Coronary artery (tissue), 2 donors: ENCODE measurements at places on chromosomes 4 and X.

- no peak for DNase-seq
These were observed 12.3 kb upstream of the CLTRN start for GRCh38 chrX:15676886-15677285.

DNA sequence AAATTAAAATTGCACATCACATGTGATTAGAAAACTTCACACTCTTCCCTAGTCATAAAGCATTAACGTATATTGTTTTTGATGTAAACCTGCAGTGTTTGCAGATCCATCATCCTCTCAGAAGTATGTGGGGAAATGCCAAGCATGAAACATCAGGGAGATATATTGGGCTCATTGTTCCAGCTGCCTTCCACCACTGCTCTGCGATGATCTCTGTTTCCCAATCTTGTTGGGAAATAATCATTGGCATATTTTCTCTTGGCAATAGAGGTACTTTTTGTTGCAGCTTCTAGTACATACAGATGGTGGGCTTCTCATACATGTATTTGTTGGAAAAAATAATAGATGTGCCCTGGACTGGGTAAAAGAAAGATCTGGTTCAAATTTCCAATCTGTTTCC is 466.3 kb upstream of the HS3ST1 start:
- no peak for DNase-seq

- DNase-seq = peak; percentile 88
These were observed 89.7 kb downstream of the TMEM131L start for GRCh38 chr4:153555730-153556434.

DNA sequence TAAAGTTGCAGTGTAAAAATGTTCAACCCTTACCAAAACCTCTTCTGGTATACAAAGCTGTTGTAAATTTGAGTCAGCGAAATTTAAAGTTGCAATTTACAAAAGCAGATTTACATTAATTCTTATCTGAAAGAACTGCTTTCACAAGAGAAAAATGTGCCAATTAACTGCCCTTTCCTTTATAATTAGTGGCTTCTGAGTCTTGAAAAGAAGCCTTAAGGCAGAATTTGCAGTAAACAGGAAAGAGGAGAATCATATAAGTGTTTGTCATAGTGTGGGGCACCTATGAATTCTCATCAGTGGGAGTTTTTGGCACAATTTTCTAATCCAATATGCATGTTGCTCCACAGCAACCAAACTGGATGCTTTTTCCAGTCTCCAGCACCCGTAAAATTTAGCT is 125.3 kb upstream of the GABRG1 start:
- DNase-seq = no peak

- no peak for DNase-seq
These were observed 65.1 kb downstream of the LRBA start for GRCh38 chr4:150949943-150950342.

DNA sequence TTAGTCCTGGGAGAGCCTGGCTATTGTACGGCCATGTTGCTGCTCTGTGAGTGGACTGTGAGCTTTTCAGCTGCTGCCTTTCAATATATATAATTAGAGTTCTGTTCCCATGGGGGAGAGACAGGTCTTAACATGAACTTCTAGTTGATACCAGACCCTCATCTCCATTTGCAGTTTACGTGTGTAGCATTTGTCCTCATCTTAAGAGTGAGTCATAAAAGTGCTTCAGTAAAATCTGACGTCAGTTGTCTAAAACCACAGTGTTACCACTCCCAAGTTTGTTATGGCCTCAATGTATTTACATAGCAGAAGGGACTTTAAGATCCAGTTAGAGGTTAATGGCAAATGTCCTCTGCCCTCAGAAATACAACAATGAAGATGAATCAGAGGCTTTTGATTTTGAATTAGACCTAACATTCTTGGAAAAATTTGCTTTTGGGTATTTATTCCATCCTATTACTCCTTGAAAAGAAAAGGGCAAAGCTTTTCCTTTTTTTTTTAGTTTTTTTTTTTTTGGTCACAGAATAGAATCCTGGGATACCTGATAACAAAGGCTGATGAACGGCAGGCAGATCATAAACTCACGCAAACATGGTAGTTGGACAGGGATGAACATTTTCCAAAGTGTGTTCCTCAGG is 38.6 kb downstream of the PHOX2B start:
- no peak for DNase-seq

DNA sequence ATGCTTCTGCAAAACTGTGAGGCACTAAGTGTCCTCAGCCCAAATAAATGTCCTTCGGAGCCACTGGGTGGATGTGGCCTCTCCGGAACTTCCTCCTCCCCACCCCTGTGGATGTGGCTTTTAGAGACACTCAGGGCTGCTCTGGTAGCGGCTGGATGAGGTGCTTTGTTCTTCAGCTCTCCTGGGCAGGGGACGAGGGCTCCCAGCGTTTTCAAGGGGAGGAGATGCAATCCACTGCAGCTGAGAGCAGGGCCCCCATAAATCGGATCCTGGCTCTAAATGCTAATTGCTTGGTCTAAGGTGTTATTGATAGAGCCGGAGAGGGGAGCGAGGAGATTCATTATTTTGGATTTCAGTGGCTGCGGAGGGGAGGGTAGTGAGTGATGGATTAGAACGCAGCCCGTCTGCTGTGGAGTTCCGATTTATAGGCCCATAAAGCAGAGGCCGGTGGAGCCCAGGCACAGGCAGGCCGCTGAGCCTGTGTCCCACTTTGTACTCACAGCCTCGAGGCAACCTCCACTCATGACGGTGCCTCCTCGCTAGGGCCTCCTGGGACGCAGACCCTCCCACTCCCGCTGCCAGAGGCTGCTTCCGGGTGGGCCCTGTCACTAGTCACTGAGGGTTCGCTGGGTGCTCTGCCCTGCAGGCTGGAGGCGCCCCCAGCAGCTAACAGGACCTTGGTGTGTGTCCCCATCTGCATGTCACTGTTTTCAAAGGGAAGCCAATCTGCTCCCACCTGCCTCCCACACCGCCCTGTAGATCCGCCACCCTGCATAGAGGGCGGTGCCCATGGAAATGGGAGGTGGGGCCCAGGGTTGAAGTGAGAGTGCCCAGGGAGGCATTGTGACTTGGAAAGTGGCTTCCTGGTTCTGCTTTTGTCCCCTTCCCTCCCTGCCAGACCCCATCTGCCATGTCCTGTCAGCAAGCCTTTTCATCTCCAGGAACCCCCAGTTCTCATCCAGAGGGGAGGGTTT is 135.4 kb upstream of the PSAPL1 start:
- DNase-seq = no peak
